ENCODE measurements at places on chromosomes 1 and 21.

GRCh38 chr1:207644852-207645634 lies at the start of gene CR1L:
Gene CR1L (plus strand): TSS chr1:207645133. CDS start chr1:207645234, 101 bp downstream.
- peak; percentile 60 for DNase-seq

DNA sequence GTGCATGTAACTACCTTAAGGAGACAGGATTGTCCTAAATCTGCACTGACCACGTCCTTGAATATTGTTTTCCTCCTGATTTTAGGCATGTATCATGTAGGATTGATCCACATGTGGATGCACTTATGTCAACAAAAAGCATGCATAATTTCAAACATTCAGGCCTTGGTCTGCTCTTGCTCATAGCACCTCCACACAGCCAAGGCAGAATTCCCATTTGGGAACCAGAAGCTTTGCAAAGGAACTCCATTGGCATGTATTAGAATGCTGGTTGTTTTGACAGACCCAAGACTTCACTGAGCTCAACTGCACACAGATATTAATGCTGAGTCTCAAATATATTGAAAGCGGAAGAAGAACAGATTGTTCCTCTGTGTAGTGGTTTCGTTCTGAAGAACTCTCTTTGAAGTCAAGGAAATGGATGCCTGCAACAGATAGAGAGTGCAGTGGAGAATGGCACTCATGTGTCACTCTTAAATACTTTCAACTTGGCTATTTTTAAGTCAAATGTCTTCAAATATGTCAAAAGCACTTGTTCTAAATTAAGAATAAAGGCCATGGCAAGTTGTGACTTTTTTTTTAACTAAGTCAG lies 387.6 kb downstream of the LTN1 start:
- no peak for DNase-seq

DNA sequence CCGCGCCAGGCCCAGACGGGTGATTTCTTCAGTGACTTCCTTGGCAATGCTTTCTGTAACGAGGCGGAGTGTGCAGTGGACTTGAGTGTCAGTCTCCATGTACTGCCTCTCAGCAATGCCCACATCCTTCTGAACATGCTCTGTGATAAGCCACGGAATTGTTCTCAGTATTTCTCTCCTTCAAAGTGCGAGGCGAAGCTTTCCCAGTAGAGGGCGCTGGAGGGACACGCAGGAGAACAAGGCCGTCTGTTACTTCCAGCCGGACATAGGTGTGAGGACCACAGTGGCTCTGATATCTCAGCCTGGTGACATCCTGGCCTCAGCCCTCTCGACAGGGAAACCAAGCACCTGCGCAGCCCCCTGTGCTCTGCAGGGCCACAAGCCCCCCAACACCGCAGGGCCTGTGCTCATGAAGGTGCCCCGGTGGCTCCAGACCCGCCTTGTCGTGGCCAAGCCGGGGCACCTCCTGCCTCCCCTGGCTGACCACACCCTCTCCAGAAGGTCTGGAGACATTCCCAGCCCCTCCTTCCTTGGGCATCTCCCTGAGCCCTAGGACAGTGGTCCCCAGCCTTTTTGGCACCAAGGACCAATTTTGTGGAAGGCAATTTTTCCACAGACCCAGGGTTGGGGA lies 46.1 kb upstream of the BACE2 start:
- DNase-seq: peak; percentile 37

DNA sequence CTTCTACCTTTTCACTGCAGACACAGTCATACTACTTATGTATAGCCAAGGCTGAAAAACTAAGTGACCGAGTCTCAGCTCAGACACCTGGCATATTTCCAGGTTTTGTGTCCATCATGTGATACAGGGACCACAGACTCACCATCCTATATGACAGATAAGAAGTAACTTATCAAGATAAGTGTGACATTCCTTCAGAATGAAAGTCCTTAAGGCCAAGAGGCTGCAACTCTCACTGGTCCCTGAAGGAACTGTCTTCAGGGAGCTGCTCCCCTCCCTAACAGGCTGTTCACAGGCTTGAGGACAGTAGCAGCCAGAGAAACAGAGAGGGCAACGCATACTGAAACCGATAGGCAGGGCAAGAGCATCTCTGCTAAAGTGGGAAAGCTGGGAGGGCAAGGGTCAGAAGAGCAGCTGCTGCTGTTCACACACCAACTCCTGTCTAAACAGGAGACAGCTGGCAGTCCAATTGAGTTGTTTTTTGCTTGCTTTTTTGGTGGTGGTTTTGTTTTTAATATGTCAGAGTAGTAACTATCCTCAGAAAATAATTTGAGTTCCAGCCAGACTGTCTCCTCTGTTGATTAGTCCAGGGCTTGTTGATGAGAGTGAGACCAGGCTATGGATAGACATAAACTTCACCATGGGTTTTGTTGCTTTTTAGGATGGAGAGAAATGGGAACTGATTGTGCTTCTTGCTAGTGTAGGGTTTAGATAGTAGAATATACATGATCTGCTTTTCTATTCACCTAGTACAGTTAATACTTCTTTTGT lies 67.7 kb downstream of the MACF1 start:
- no peak for DNase-seq

DNA sequence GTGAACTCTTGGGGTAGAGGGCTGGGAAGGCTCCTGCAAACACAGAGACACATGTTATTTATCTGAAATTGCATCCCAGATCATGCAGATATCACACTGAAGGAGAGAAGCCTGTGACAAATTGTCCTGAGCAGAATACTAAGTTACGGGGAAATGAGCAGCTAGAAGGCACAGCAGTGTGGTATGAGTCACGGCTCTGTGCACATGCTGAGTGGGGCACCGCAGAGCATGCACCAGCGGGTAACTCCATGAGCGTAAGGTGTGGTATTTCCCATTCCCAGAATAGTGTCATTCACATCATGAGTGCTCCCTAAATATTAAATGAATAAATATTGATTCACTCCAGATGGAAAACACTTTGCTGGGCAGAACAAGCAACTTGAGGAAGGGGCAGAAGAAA lies 21.3 kb upstream of the FCRL2 start:
- DNase-seq: no peak

All from activated T-cell treated with anti-CD3 and anti-CD28 coated beads for 24 hours (primary cell).